ENCODE measurements at places on chromosomes 3 and 15.

DNA sequence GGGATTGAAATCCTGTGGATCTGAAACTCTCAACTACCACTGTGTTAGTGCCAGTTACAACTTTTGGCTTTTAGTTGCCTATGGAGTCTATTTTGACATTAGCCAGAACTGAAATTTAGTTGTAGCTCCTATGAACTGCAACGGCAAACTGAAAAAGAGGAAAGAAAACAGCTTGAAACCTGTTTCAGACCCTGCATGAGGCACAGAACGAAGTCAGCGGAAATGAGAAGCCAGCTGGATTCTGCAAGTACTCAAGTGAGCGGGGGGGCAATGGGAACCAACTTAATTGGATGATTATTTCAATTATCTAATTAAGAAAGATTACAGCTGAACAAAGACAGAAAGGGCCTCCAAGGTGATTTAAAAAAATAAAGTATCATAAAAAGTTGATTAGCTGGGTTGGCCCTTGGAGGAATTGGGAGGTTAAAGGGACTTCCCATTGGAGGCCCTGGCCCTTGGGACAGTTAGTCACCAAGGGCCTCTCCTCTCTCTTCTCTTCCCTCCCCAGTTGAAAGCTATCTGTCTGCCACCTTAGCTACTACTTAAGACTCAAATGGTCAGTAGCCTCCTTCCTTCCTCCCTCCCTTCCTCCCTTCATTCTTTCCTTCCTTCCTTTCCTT is 352.1 kb downstream of the SHQ1 start:
- no peak for DNase-seq

GRCh38 chr15:89321521-89322410 is 12.9 kb downstream of the POLG start:
- no peak for DNase-seq

- DNase-seq, result no peak
Observed at GRCh38 chr3:48186631-48187300, 1.5 kb downstream of the CDC25A start.

GRCh38 chr3:101903451-101903871 is 54.1 kb downstream of the NFKBIZ start:
- no peak for DNase-seq

- DNase-seq, result no peak
Observed at GRCh38 chr15:64284042-64284441, 71.9 kb downstream of the CSNK1G1 start.
